Stimulated activated CD4-positive, alpha-beta T cell treated with anti-CD3 and anti-CD28 coated beads, Interleukin-15, amount 100 ng/mL, for 24 hours (primary cell): ENCODE measurements at places on chromosomes 12 and 14.
A peak's percentile ranks its signal among the peaks of the same experiment; 100 is the strongest.

- no peak for DNase-seq
Measured at GRCh38 chr14:102731871-102732800, 45.1 kb upstream of the TRAF3 start.

GRCh38 chr12:85445060-85445938 lies 165.3 kb downstream of the ALX1 start:
- DNase-seq, result no peak

DNA sequence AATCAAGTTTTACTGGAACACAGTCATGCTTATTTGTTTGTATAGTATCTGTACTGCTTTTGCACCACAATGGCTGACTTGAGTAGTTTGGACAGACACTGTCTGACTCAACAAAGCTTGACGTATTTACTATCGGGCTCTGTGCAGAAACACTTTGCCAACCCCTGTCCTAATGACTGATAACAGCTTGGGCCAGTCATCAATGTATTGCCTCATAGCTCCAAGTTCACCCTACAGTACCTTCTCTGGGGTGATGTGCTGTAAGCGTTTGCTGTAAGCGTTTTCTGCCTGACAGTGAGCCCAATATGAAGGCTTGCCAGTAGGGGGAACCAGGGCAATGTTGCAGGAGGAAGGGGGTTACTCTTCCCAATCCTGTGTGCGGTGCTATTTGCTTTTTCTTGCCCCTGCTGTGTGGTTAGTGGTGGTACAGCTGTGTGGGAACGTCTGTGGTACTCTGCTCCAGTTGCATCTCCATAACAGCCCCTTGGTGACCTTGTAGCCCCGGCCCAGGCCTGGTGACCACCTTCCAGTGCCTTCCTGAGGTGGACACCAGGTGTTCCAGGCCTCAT lies 5.4 kb upstream of the CCDC177 start:
- DNase-seq, result peak; percentile 27

DNA sequence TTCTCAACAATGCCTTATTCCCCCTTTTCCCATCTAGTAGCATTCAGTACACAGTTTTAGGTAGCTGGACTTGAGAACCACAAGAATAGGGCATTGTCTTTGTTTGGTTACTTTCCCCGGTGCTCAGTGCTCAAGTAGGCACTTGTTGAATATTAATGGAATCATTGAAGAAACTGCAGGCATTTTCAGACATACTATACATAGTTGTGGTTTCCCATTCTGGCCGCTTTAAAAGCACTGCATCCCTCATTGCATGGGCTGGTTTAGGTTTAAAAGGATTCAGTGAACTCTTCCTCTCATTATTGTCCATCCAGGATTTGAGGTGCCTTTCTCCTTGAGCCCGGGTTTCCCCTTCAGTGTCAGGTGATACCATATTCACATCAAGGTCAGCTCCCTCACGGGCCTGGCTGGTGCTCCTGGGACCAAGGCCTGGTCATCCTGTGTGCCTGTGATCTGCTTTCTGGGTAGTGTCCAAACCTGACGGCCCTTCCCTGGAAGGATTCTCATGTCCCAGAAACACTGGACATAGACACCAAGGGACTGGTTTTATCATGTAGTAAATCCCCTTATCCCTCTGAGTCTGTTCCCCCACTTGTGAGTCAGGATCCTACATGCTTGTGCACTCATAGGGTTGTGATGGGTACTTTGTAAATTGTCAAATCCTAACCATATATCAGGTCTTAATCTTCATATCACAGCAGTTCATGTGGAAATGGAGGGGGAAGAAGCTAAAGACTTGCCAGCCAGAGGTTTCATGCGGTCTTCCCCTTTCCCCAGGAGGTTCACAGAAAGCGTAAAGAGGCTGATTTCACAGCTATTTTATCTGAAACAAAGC lies 7.4 kb downstream of the TCP11L2 start:
- DNase-seq, result no peak

- peak; percentile 24 for DNase-seq
Measured at GRCh38 chr12:94644141-94644979, 6.0 kb downstream of the TMCC3 start.

- DNase-seq, result no peak
Measured at GRCh38 chr14:92934196-92935085, 11.5 kb downstream of the CHGA start.

DNA sequence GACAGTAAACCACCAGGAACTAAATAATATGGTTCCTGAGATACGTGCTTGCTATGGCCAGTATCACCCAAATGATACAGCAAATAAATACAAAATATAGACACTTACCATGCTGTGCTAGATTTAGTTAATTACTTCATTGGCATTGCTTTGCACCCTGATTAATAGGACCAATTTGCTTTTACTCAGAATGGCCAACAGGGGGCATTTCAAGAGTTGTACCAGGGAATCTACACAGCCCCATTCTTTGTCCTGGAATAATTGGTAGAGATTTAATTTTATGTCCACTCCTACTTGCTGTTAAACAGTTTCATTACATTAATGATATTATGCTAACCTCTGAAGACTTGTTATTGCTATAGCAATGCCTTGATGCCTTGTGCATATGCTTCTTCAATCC lies 280.8 kb downstream of the RERGL start:
- no peak for DNase-seq

- DNase-seq, result no peak
Measured at GRCh38 chr12:55737581-55738122, 5.3 kb upstream of the GDF11 start.

DNA sequence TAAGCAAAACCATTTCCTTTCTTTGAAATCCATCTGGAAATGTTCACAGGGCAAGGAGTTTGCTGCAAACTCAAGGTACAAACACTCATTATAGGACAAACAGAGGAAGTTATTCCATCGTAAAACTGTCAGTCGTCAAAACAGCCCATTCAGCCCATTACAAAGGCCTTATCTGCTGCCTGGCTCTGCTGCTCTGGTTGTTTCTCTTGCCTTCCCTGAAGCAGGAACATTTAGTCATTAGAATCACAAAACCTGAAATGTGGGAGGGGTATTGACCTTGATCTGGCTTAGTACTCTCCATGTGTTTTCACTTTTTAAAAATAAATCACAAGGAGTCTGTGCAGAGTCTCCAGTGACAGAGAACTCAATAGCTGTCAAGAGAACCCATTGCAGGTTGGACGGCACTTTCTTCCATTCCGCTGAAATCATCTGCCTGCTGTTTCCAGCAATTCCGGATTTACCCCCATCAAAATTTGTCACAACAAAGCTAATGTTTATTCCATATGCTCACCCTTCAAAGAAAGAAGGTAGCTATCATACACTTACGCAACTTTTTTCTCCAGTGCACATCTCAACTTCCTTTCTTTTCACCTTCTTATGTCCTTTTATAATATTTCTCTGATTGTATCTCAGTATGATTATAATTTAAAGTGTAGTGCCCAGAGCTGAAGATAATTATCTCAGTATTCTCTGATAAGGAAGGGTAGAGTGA lies 24.6 kb upstream of the ITPR2 start:
- no peak for DNase-seq

GRCh38 chr14:98999901-99000300 lies 272.1 kb downstream of the BCL11B start:
- no peak for DNase-seq

DNA sequence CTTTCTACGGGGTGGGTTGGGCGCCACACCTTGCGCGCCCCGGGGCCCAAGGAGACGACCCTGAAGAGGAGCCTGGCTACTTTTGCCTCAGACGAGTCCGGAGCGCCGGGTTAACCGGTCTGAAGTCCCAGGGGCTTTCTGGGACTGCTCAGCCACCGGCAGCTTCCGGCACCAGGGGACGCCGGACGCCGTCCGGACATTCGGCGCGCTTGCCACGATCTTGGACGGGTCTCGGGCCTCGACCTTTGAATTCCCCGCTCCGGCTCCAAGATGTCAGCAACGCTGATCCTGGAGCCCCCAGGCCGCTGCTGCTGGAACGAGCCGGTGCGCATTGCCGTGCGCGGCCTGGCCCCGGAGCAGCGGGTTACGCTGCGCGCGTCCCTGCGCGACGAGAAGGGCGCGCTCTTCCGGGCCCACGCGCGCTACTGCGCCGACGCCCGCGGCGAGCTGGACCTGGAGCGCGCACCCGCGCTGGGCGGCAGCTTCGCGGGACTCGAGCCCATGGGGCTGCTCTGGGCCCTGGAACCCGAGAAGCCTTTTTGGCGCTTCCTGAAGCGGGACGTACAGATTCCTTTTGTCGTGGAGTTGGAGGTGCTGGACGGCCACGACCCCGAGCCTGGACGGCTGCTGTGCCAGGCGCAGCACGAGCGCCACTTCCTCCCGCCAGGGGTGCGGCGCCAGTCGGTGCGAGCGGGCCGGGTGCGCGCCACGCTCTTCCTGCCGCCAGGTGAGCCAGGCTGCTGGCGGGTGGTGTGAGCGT lies at the start of gene ACOT4:
ACOT4 (plus strand) TSS at position 184 of the 760 bp plus-strand sequence; CDS start at position 271, 87 bp downstream.
- DNase-seq, result peak; percentile 64

DNA sequence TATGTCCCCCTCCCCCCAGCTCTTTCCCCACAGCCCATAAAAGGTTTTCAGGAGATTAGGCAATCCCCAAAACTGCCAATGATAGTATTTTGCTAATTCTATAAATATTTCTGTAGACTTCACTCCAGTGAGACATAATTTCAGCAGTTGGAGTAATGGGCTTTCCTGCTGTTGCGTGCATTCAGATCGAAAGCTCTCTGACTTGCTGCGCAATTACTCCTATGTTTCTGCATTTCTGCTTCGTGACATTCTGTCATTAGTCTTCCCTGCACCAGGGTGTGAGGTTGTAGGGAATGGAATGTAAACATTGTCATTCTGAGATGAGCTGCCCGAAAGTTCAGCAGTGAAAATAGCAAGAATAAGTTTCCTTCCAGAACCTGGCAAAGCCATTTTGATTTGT lies 58.2 kb downstream of the SAMD4A start:
- no peak for DNase-seq

DNA sequence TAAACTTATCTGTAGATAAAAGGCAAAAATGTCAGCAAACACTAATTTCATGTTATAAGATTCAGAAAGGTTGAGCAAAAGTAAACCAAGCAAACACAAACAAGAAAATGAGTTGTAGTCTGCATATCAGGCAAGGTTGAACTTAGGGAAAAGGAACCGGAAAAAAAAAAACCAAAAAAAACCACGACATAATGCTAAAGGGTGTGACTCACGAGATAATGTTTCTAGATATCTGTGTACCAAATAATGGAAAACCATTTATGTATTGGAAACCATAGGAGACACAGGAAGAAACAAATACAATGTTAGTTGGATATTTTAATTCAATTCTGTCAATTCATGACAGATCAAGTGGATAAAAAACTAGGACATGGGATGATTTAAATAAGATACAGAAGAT lies 60.5 kb downstream of the GPATCH2L start:
- no peak for DNase-seq

DNA sequence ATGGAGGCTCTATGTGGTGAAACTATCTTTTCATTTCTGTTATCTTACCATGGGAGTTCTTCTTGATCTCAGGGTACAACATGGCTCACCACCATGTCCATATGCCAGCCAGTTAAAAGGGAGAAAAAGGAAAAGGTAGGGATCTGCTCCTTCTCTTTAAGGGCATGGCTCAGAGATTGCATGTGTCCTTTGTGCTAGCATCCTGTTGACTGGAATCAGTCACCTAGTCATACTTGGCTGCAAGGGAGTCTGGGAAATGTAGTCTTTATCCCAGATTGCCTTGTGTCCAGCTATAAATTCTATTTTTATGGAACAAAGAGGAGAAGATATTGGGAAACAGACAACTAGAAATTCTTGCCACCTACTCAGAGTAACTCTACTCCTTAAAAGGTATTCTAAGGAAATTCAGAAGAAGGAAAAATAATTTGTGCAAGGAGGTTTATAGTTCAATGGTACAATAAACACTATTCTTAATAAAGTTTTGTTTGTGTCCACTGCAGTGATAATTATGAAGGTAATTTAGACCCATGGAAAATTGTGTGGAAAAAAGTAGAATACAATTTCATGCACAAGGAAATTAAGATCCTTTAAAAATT lies 86.4 kb upstream of the RPH3A start:
- no peak for DNase-seq

DNA sequence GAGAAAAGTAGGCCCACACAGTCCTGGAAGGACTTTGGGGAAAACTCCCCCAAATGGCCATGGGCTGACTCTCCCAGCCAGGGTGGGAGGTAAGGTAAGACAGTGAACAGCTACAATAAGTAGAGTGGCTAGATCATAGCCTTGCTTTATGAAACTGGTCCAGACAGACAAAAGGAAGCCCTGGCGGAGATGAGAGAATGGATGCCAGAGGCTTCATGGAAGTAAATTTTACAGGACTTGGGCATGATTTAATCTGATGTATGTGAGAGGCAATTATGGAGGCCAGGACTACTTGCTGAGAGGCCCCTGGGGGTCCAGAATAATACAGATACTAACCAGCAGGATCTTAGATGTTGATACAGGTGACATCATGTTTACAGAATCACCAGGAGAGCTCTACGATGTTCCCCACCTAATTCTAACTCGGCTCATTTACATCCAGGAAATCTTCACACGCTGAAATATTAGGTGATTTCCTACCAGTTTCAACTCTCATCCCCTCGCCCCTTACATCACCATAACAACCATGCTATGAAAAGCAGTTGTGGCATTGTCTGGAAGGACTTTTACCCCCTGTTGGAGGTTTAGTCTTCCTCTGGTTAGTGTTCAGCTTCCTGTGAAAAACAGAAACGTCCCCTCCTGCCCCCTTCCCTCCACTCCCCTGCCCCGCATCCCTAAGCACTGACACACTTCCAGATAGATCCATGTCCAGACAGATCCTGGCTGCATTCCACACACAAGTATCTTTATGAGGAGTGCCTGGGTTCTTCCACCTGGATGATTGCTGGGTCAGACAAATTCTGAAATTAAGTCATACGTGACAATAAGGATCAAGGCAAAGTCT lies 39.5 kb upstream of the NT5DC3 start:
- DNase-seq, result no peak

DNA sequence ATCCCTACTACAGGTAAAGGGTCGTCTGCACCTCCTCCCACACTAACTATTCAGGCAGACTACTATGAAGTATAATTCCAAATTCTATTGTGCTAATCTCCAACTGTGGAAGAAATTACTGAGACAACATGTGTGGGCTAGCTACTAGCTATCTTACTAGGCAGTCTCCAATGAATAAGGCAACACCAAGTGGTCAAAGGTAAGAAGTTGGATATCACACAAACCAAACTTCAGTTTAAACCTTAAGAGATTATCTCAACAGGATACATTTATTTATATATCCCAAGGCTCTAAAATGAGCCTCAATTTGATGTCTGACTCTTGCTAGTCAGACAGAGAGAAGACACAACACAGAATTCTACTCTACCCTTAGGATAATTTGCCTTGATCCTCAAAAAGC lies 14.1 kb downstream of the MED13L start:
- DNase-seq, result no peak

DNA sequence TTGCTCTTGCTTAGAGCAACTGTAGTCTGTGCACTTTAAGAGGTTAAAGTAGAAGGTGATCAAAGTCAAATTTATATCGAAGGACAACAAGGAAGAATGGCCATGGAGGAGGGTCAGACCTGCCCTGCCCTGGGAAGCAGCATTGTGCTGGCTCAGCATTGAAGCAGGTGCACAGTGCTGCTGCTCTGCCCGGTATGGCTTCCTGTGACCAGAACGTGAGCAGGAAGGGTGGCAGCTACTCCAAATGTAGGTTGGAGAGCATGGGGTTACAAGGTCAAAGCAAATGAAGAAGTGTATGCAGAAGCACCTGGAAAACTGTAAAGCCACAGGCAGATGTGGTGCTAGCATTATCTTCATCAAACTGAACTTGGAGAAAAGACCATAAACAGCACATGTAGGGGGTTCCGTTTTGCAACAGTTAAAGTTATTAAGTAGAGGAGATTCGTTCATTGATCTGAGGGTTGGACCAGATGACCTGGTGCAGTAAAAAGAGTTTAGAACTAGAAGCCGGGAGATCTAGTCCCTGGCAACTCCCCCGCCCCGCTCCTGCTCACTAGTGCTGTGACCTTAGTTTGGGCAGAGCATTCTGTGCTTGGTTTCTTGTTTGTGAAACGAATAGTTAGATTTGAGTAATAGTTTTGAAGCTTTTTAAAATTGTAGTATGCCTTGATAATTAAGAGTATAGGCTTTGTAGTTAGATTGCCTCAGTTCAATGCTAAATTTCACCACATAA lies 84.2 kb downstream of the SCN8A start:
- no peak for DNase-seq
